NCI-H748 treated with DMSO at 0.1 percent for 48 hours (cell line): ENCODE measurements at places on chromosomes 13 and 19.

- no peak for DNase-seq
Measured at GRCh38 chr13:43647471-43647870, 139.3 kb downstream of the ENOX1 start.

DNA sequence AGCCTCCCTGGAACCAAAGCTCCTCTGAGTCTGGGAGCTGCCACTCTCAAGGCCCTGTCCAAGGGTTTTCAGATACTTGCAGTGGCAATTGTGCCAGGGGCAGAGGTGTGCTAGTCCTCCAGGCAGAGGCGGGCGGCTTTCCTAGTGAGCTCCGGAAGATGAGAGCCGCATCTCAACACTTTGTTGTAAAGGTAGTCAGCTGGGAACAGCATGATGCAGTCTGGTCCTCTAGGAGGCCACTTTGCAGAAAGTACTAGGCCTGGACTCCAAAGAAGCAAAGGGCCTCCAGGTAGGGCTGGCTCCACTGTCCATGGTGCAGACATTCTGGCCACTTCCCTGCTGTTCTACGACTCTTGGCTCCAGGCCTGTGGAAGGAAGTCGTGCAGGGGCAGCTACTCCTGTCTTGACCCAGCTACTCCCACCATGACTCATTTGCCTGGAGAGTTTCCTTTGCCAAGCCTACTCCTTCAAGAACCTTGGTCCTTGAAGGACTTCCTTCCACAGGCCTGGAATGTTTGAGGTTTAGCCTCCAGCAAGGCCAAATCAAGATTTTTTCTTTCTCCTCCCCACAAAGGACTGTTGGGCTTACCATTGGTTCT, 9.9 kb upstream of the ZNF536 start:
- DNase-seq: no peak

- no peak for DNase-seq
Measured at GRCh38 chr19:6610934-6611852, 20.2 kb upstream of the CD70 start.

- no peak for DNase-seq
Measured at GRCh38 chr13:105513448-105513847, 1022.0 kb downstream of the EFNB2 start.

GRCh38 chr19:9308091-9308770, 1.4 kb downstream of the ZNF699 start:
- no peak for DNase-seq

DNA sequence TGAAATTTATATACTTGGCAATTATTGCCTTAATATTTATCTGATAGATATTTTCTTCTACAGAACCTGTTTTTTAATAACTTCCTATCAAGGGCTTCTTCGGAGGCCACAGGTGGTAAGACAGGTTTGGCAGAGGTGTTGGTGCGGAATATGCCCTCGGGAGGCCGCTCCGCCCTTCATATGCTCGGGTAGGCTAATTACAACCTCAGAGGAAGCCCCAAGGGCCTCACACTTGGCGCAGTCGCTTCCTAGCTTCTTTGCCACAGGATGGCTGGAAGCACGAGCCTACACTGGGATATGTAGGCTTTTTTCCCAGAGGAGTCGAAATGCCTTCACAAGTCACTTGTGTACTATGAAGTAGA, 68.8 kb downstream of the LMO7 start:
- no peak for DNase-seq

DNA sequence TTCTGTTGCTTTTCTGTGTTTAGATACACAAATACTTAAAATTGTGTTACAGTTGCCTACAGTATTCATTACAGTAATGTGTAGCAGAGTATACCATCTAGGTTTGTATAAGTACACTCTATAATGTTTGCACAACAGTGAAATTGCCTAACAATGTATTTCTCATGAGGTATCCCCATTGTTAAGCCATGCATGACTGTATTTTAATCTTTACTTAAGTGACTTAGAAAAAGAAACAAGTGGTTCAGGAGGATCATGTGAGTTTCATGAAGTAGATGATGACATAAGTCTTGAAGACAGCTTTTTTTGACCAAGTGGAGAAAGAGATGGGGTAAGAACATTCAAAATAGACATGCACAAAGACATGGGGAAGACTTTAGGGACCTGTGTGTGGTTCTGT, 8.4 kb upstream of the KCTD4 start:
- no peak for DNase-seq

DNA sequence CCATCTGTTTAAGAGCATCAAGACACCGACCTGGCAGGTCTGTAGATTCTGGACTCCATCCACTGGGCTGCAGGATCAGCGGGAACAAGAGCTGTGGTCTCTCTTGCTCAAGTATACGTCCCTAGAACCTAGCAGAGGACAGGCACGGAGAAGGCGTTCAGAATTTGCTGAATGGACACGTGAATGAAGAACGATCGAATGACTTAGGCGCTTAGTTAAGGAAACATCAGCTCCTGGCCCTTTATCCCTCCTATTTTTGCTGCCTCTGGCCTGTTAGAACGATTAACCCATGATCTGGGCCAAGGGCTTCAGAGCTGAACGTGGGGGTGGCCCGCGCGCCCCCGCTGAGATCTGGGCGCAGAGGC, 953 bp downstream of the DZIP1 start:
- DNase-seq: no peak

DNA sequence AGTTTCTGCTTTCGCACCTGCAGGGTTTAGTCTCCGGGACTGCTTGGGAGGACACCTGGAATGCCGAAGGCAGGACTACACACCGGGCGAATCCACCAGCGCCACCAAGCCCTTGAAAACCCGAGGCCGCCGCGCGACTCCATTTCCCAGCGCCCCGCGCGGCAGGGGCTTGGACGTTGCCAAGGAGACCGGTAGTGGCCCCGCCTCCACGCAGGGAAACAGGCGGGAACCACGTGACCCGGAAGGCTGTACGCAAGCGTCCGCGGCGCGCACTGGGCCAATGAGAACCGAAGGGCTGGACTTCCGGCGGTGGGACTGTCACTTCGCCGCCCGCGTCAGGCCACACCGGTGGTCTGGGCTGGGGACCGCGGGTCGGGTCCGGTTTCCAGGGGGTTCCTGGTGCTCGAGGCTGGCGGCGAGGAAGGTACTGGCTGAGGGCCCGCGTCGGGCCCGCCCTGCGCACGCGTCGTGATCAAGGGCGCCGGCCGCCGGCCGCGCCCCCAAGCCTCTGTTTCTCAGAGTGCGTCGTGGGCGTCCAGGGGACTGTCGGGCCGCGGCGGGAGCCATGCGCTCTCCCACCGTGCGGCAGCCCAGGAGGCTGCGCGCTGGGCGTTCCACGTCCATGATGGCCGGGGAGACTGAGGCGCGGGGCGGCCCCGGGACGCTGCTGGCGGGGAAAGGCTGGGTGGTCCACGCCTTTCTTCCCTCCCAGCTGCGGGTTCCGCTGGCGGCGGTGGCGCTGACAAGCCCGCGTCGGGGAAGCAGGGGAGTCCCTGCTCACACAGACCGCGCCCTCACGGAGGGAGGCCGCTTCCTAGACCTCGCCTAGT, at the start of gene ZNF324:
TSS of gene ZNF324 (plus strand) at position 321 of the 830 bp plus-strand sequence. CDS start 2,106 bp downstream, outside the sequence.
- DNase-seq: peak; percentile 95

DNA sequence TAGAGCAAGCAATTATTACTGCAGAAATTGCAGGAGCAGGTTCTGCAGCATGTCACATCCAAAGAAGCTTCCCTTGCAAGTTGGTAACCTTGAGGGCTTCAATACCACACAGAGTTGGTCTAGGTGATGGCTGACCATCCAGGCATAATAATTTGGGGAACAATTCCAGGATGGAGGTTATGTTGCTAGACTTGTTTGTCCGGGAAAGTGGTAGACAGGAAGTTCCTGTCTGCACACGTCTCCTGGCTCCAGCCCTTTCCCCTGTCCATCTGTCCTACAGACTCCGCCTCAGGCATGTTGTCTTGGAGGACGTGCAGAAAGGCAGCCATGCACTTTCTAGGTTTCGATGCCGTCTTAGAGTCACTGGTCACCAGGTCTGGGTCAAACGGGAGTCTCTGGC, 26.0 kb downstream of the DPRX start:
- DNase-seq: no peak

GRCh38 chr13:24243302-24243701, 66.1 kb upstream of the C1QTNF9 start:
- no peak for DNase-seq

DNA sequence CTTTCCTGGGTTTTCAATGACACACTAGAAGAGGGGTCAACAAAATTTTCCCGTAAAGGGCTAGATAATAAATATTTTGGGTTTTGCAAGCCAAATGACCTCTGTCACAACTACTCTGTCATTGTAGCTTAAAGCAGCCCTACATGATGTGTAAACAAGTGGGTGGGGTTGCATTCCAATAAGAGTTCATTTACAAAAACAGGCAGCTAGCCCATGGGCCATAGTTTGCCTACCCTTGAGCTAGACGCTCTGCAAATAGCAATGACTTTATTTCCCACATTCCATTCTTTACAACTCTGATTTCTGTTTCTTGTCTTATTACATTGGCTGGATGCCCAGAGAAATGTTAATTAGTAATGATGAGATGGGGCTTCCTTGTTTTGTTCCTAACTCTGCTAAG, 76.0 kb downstream of the ZNF557 start:
- no peak for DNase-seq

GRCh38 chr13:103062079-103062478, 4.1 kb downstream of the SLC10A2 start:
- DNase-seq: no peak

- DNase-seq: peak; percentile 68
Measured at GRCh38 chr13:21458451-21458812, 671 bp downstream of the ZDHHC20 start.

- no peak for DNase-seq
Measured at GRCh38 chr13:89953581-89953980, 1393.9 kb upstream of the MIR17HG start.

DNA sequence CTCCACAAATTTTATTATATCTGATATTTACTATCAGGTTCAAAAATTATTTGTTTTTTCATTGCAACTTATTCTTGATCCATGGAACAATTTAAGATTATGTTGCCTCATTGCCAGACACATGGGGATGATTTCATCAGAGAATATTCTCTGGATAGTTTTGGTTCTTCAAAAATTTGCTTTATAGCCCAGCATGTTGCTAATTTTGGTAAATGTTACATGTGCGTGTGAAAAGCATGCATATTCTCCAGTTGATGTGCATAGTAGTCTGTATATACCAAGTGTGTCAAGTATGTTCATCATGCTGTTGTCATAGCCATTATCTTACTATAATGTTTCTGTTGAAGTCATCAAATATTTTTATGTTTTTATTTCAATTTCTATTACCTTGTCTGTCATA, 122.3 kb downstream of the RFC3 start:
- DNase-seq: no peak

DNA sequence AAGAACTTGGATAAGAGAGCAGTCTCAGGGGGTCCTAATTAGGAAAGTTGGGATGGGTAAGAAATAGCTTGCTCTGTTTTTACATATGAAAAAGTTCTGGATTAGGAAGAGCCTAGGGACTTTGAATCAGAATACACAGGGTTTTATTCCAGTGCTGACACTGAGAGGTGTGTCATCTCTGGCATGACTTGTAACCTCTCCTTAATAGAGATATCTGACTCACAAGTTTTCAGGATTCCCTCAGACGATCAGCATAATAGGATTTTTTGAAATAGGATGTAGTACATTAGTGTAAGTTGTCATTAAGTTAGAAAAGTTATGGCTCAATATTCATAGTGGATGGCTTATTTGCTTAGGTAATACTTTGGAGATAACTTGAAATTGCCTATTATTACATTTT, 555.2 kb upstream of the MIR17HG start:
- no peak for DNase-seq

- DNase-seq: no peak
Measured at GRCh38 chr13:50779443-50780200, 63.9 kb downstream of the DLEU7 start.

- DNase-seq: no peak
Measured at GRCh38 chr13:33776239-33776881, 41.6 kb upstream of the RFC3 start.

DNA sequence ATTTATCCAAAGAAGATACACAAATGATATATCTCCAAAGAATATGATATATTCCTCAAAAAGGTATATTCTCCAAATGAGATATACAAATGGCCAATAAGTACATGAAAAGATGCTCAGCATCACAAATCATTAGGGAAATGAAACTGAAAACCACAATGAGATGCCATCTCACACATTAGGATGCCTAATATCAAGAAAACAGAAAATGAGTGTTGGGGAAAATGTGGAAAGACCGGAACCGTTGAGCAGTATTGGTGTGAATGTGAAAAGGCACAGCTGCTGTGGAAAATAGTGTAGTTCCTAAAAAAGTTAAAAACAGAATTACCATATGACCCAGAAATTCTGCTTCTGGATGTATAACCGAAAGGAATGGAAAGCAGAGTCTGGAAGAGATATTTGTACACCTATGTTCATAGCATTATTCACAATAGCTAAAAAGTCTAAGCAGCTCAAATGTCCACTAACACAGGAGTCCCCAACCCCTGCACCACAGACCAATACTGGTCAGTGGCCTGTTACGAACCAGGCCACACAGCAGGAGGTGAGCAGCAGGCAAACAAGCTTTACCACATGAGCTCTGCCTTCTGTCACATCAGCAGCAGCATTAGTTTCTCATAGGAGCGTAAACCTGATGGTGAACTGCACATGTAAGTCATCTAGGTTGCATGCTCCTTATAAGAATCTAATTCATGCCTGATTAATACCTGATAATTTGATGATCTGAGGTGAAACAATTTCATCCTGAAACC, 291.9 kb downstream of the PCDH20 start:
- DNase-seq: no peak

DNA sequence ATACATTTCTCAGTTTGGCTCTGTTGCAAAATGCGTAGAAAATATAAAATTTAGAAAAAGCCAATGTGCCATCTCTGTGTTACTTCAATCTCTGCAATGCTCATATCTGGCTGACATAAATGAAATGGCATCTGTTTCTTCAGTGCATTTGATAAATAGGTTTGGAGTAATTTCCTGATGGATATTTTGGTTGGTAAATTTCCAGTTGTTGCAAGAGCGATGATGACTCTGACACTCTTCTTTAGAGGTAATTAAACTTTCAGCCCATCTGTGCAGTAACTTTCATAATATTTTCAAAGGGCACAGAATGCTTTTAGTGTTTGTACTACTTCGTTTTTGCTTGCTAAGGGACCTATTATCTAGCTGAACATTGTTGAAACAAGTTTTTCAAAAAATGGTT, 1286.4 kb downstream of the PCDH9 start:
- no peak for DNase-seq
